ENCODE measurements at places on chromosomes 6 and 20.

DNA sequence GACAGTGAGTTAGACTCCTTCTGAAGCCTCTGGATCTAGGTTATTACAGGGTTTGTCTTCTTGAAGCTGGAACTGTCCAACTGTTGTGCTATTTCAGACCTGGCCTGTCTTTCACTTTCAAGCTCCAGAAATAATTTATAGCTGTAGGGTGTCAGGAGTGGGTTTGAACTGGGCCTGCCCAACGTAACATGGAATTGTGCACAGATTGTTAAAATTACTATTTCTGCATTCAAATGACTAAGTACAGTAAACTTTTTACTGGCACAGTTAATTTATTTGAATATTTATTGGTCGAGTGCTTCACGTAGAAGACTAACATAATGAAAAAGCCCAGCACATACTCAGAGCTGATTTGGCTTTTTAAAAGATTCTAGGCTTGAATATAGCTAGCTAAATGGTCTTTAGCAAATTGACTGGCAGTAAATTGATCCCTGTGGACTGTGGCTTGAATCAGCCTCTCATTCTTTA is 74.3 kb downstream of the ARID1B start:
- no peak for DNase-seq

DNA sequence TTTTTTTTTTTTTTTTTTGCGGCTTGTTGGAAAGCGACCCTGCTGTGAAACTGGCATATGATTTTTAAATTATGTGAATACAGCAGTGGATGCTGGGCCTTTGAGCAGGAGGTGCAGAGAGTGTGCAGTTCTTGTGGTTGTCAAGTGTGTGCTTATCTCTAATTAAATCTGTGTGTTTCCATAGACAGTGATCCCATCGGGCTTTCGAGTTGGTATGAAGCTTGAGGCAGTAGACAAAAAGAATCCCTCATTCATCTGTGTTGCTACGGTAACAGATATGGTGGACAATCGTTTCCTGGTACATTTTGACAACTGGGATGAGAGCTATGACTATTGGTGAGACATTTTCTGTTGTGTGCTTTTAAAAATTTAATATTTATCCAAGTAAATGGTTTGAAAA is 52.4 kb downstream of the L3MBTL3 start:
- no peak for DNase-seq

GRCh38 chr20:58923117-58923712 is 57.8 kb upstream of the NELFCD start:
- no peak for DNase-seq

GRCh38 chr6:32969685-32970412 is 1.5 kb downstream of the BRD2 start:
- DNase-seq, result peak; percentile 93

- DNase-seq, result no peak
Measured at GRCh38 chr6:42817907-42818306, 36.1 kb downstream of the BICRAL start.
